ENCODE measurements at places on chromosomes 3 and 15.

- no peak for DNase-seq
Observed at GRCh38 chr3:31959251-31959650, 21.8 kb downstream of the OSBPL10 start.

GRCh38 chr15:90598031-90598577, 68.4 kb downstream of the CRTC3 start:
- no peak for DNase-seq

DNA sequence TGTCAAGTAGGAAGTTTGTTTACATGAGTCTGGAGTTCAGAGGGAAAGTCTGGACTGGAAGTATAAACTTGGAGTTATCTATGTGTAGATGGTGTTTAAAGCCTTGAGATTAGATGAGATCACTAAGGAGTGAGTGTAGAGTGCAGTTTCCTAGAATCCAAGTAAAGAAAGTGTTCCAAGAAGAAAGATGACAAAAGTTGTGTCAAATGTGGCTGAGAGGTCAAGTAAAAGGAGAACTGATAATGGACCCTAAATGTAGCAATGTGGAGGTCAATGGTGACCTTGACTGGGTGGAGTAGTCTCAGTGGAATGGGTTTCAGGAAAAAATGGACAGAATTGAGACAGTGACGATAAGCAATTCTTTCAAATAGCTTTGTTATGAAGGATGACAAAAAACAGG, 39.9 kb upstream of the ULK4 start:
- no peak for DNase-seq

DNA sequence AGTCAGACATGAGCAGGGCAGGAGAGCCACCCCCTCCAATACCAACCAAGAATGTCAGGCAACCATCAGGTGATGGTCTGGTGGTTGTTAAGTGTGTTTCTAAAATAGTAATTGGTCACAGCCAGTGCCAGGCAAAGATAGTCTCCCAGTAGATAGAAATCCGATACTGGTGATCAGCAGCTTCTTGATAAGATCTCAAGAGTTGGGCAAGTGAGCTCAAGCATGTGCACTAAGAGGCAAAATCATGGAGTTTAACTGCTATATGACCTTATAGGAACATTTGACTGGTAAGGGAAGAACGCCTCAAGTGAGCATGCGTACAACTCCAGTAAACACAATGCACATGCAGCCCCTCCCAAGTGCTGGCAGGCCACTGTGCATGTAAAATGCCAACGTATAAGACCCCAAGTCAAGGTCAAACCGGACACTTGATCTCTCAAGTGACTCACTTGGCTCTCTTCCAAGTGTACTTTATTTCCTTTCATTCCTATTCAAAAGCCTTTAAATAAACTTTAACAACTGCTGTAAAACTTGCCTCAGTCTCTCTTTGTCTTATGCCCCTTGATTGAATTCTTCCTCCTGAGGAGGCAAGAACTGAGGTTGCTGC, 36.0 kb upstream of the CBLB start:
- DNase-seq = no peak

- DNase-seq = no peak
Observed at GRCh38 chr3:120350401-120350941, 1.3 kb upstream of the LRRC58 start.

GRCh38 chr3:188649521-188649920, 495.6 kb downstream of the LPP start:
- no peak for DNase-seq

DNA sequence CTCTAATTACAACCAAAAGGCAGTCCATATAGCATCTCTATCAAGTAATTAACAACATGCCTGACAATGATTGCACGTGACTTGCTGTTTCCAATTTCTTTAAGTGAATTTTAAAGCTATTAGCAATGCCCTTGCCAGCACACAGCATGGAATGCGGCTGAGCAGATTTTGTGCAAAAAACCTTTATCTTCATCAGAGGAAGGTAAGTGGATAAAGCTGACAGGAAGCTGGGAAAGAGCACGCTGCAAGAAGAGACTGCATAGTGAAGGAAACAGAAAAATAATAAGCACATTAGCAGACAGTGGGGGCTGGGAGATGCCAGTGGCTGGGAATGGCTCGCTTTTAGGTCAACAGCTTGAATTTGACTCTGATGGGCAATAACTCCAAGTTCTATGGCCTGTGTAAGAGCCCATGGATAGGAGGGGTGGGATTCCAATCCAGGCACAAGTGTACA, 138.8 kb downstream of the PDZRN3 start:
- no peak for DNase-seq

GRCh38 chr3:184491867-184492615, 69.5 kb upstream of the EPHB3 start:
- DNase-seq = no peak

DNA sequence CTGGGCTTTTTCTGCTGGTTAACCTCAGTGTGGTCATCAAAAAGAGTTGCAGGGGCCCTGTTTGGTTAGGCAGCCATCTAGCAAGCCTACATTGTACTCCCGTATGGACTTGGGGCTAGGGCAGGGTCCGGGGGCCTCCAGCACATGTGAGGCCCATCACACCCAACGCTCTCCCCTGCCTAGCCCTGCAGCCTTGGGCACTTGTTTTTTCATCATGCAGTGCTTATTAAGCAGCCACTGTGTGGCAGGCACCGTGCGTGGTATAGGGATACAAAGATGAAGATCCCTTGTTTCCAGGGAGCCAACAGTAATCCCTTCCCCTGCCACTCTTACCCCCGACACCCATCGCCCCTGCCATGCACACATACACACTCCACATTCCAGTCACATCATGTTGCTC, 14.2 kb downstream of the MRAS start:
- DNase-seq = no peak

DNA sequence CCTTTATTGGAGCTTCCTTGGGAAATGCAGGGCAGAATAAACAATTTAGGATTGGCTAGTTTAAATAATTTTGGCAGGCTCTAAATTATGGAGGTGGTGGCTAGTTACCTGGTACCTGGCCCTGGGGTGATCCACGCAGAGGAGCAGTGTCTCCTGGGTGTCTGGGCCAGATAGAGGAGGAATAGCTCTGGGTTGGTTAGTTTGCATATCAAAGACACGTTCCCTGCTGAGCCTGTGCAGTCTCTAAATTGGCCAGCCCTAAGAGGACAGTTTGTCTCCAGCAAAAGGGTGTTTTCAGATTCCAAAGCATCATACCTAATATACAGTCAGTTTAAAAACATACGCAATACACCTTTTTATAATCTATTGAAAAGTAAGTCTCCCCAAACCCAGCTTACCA, 333.3 kb upstream of the TPM1 start:
- DNase-seq = no peak

DNA sequence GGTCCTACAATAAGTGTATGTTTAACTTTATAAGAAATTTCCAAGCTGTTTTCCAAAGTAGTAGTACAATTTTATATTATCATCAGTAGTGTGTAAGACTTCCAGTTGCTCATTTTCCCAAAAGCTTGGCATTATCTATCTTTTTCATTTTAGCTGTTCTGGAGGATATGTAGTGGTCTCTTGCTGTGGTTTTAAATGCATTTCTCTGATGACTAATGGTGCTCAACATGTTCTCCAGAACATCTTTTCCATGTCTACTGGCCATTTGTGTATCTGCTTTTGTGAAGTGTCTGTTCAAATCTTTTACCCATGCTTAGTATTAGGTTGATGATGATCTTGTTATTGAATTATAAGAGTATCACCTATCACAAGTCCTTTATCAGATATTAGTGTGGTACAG, 13.3 kb downstream of the BCL2A1 start:
- DNase-seq = no peak

DNA sequence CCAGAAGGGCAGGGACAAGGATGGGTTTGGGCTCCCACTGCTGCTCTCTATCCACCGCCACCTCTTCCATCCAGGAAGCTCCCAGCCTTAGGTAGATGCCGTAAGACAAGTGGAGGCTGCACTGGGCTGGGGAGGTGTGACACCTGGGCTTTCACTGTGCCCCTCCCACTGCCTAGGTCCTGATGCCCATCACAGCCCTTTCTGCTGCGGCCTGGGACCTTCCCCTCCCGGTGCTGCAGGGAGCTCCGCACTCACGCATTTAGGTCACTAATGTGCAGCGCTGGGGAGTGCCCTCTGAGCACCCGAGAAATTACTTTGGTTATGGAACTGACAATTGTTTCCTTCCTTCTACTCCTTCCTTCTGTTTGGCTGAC, 850 bp downstream of the LTF start:
- no peak for DNase-seq

- no peak for DNase-seq
Observed at GRCh38 chr3:29429055-29429679, 148.3 kb downstream of the RBMS3 start.

GRCh38 chr15:92418864-92419263, 25.2 kb downstream of the ST8SIA2 start:
- no peak for DNase-seq

GRCh38 chr3:106691476-106691875, 685.8 kb upstream of the CCDC54 start:
- DNase-seq = no peak

DNA sequence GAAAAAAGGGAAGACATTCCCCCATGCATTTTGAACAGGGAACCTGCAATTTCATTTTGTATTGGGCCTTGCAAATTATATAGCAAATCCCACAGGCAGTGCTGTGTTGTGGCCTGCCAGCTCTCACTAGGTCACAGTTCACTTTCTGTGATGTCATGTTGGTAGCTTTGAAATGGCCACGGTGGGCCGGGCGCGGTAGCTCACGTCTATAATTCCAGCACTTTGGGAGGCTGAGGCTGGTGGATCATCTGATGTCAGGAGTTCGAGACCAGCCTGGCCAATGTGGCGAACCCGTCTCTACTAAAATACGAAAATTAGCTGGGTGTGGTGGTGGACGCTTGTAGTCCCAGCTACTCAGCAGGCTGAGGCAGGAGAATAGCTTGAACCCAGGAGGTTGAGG, 27.0 kb upstream of the C15orf39 start:
- DNase-seq = no peak

DNA sequence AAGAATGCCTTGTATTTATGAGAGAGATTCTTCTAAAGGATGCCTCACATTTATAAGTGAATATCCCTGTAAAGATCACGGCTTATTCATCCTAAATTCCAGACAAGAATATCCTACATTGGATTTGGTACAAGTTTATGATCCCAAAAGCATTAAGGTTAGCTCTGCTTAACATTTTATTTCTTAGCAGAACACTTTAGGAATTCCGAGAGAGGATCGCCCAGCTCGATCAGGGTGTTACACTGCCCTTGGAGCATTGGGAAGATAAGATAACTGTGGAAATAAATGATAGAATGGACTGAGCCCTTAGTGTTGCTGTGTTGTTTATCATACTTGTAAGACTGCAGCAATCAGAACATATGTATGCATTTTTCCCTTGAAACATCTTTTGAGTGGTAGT, 223.0 kb upstream of the CDIN1 start:
- DNase-seq = no peak

GRCh38 chr3:45026957-45027356, 854 bp downstream of the CLEC3B start:
- no peak for DNase-seq

GRCh38 chr3:101384426-101384825, 64.1 kb upstream of the IMPG2 start:
- DNase-seq = no peak

DNA sequence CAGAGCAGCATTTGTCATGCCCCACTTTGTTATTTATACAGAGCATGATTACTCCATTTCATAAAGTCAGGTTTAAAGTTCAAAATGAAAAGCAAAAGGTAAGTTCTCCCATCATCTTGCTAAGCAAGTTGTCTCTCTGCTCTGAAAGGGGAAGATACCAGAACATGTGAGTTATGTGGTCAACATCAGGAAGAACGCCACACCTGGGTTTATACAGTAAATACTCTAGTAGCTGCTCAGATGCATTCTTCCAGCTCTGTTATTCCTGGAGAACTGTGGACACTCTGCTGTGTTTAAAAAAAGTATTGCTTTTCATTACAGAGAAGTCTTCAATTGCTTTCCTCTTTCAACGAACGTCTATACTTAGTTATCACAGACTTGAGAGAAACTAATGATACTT, 145.7 kb downstream of the PLCL2 start:
- DNase-seq = no peak

DNA sequence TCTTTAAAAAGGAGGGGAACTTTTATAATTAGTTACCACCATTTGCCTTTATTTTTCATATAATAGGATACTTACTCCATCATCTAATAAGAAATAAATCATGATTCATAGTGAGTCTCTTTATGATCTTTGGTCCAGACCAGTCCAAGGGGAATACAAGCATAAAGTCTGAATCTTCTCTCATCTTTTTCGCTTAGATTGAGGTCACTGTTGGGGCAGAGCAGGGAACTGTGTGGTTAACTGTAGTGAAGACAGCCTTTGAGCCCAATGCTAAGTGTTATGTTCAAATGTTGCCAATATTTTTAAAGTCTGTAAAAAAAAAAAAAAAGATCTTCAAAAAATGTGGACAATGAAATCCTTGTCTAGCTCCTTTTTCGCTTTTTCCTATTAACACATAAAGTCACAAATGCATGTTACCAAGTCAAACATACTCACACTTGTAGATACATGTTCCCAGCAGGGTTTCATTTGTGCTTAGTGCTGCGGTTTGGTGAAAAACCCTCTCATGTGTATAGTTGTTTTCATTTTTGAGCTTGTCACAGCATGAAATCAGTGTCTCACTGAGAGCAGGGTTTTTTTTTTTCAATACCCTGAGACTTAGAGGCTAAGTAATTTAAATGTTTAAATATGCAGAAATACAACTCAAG, 72.1 kb downstream of the EPHA3 start:
- DNase-seq = no peak

- DNase-seq = no peak
Observed at GRCh38 chr15:66934868-66935520, 130.4 kb upstream of the SMAD3 start.

- DNase-seq = no peak
Observed at GRCh38 chr15:62165104-62165792, at the start of gene C2CD4B. Gene C2CD4B (minus strand): TSS chr15:62165285. CDS start chr15:62164984, 301 bp downstream.

DNA sequence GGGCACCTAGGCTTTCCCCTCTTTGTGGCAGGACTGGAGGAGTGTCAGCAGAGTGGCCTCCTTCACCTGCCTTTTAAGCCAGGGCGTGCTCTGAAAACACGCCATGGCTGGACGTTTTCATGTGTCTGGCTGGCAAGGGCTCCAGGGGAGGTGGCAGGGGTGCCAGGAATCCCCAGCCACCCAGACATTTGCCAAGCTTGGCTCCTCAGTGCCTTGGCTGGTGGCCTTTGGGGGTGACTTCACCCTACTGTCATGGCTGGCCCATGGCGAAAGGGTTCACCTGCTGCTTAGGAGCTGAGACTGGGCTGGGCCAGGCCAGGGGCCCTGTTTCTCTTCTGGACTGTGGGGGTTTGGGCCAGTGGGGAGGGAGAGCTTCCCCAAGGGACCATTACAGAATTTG, 17.6 kb downstream of the KLF13 start:
- no peak for DNase-seq
